ENCODE measurements at places on chromosomes 16 and 17. TPM values are rescaled to one million over a fixed set of nuclear protein-coding genes. Genes with fewer than 3 reads are reported as not detected.

DNA sequence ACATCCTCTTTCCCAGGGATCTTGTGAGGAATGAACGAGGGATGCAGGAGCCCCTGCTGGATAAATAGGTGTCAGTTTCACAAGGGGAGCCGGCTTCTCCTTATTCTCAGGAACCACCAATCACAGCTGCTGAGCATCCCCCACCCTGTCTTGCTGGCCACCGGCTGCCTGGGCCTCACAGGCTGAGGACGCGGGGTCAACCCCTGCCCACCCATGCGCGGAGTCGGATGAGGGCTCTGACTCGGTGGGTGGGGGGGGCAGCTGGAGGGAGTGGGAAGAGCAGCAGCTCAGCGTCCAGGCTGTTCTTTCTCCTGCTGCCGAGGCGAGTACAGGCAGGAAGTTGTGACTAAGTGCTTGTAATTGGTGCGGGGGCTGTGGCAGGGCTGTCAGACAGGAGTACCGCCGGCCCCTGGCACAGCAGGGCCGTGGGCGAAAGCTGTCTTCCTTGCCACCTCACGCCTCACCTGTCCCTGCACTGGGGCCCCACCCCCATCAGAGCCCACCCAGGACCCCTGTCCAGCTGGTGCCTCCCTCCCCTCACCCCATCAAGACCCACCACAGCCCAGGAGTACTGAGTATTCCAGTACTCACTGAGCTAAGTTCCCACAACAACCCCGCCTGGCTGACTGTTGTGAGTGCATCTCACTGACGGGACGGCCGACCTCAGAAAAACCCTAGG lies 11.0 kb upstream of the DPEP1 start:
- no peaks in the 10 kb centered on the region for H3K4me1 ChIP-seq
- no peak overlapping the region for H3K4me3 ChIP-seq
- no peaks in the 10 kb centered on the region for H3K27me3 ChIP-seq
- H3K27ac ChIP-seq: no peak overlapping the region
- DNase-seq: no peak

- H3K27me3 ChIP-seq: no peaks in the 10 kb centered on the region
- H3K36me3 ChIP-seq: no peaks in the 10 kb centered on the region
- H3K4me3 ChIP-seq: no peak overlapping the region
- no peaks in the 10 kb centered on the region for H3K4me1 ChIP-seq
Measured at GRCh38 chr17:45200701-45201100, 21.0 kb upstream of the FMNL1 start.

DNA sequence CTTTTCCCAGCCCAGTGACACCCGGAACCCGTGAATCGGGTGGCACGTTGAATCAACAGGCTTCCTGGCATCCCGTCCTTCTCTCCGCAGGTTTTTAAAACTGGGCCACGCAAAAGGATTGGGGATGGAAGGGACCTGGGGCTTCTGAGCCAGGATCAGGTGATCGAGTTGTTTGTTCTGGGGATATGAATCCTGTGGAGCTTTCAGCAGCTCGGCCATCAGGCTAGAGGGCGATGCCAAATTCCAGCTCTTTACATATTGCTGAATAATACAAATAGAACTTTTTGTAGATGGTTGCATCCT lies 473 bp downstream of the SUPT6H start:
- no peak for DNase-seq
- peaks cover 8% of the 10 kb centered on the region for H3K4me1 ChIP-seq
- no peaks in the 10 kb centered on the region for H3K27me3 ChIP-seq
- peak overlapping the region; percentile 84 for H3K4me3 ChIP-seq
- peak overlapping the region; percentile 99 for H3K27ac ChIP-seq

- no peaks in the 10 kb centered on the region for H3K4me1 ChIP-seq
- H3K4me3 ChIP-seq: no peak overlapping the region
- H3K36me3 ChIP-seq: no peaks in the 10 kb centered on the region
- H3K27ac ChIP-seq: no peak overlapping the region
- H3K27me3 ChIP-seq: no peaks in the 10 kb centered on the region
Measured at GRCh38 chr16:12796498-12796897, 7.2 kb downstream of the CPPED1 start.

DNA sequence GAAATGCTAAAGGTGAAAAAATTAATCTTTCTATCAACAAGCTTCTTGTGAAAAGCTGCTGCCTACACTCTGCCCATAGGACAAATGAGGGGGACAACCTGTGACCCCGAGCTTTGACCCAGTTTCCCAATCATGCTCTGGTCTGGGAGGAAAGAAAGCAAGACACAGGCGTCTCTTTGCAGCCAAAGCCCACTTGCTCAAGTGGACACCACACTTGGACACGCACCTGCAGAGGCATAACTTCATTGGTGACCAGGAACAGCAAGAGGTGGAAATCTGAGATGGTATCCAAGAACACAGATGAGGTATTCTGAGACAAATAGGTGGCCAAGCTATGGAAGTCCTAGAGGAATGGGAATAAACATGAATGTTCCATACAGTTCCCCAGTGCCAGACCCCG lies 15.0 kb upstream of the FAAP100 start:
- H3K36me3 ChIP-seq: peaks cover 13% of the 10 kb centered on the region
- H3K4me1 ChIP-seq: peaks cover 20% of the 10 kb centered on the region
- H3K27ac ChIP-seq: peak overlapping the region; percentile 74

DNA sequence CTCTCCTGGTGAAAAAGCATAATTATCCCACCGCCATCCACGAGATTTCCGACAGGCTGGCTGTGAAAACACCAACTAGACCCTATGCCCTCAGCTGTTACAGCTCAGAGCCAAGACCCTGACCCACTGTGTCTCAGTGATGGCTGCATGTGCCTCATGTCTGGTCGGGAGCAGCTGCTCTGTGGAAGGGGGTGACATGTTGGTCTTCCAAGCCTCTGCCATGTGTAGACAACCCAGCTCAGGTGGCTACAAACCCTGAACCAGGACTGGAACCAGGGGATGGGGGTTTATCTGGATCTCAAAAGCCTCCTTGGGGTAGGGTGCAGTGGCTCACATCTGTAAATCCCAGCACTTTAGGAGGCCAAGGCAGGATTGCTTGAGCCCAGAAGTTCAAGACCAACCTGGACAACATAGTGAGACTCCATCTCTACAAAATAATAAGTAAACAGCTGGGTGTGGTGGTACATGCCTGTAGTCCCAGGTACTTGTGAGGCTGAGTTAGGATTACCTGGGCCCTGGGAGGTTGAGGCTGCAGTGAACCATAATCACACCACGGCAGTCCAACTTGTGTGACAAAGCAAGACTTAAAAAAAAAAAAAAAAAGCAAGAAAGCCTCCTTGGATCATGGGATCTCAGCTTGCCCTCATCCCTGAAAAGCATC lies 220.3 kb downstream of the CPPED1 start:
- H3K4me3 ChIP-seq: no peak overlapping the region
- H3K4me1 ChIP-seq: no peaks in the 10 kb centered on the region
- no peak for DNase-seq
- H3K27ac ChIP-seq: no peak overlapping the region
- no peaks in the 10 kb centered on the region for H3K36me3 ChIP-seq

- H3K4me1 ChIP-seq: no peaks in the 10 kb centered on the region
- DNase-seq: no peak
- no peak overlapping the region for H3K27ac ChIP-seq
- no peaks in the 10 kb centered on the region for H3K27me3 ChIP-seq
- peaks cover 2% of the 10 kb centered on the region for H3K36me3 ChIP-seq
Measured at GRCh38 chr16:67914758-67915495, 16.7 kb downstream of the CTRL start.

GRCh38 chr17:11940904-11941303 lies 56.4 kb downstream of the ZNF18 start:
- H3K27ac ChIP-seq: no peak overlapping the region
- no peak overlapping the region for H3K4me3 ChIP-seq
- no peaks in the 10 kb centered on the region for H3K36me3 ChIP-seq
- H3K27me3 ChIP-seq: no peaks in the 10 kb centered on the region
- H3K4me1 ChIP-seq: no peaks in the 10 kb centered on the region

DNA sequence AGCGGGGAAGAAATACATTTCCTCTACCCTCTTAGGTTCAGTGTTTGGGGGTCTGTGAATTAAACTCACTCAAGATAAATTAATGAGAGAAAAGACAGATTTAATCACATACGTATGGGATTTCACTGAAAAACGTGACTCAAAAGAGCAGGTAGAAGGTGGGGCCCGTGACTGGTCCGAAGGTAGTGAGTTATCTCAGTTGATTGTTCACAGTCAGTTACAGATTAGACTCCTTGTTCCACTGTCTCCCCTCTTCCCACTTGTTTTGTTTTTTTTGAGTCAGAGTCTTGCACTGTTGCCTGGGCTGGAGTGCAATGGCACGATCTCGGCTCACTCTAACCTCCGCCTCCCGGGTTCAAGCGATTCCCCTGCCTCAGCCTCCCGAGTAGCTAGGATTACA lies 301.2 kb downstream of the SEC14L1 start:
- H3K27me3 ChIP-seq: no peaks in the 10 kb centered on the region
- DNase-seq: no peak
- H3K4me1 ChIP-seq: peaks cover 29% of the 10 kb centered on the region
- no peak overlapping the region for H3K4me3 ChIP-seq
- no peaks in the 10 kb centered on the region for H3K36me3 ChIP-seq

- no peak overlapping the region for H3K4me3 ChIP-seq
- H3K4me1 ChIP-seq: no peaks in the 10 kb centered on the region
- H3K27ac ChIP-seq: no peak overlapping the region
- DNase-seq: no peak
- H3K36me3 ChIP-seq: no peaks in the 10 kb centered on the region
- no peaks in the 10 kb centered on the region for H3K27me3 ChIP-seq
Measured at GRCh38 chr16:65201511-65201910, 79.6 kb upstream of the CDH11 start.

Gene TIMP2
- 500 TPM for total RNA-seq

Gene FGF11
- 1.2 TPM for total RNA-seq
